ENCODE measurements at places on chromosomes 3 and 15. TPM values are rescaled to one million over a fixed set of nuclear protein-coding genes. Genes with fewer than 3 reads are reported as not detected.

Gene PCBP4
- total RNA-seq: 15.3 TPM

Gene TMED3
- total RNA-seq: 120 TPM

Gene CPB1
- total RNA-seq: not detected

Gene ATP13A5
- not detected for total RNA-seq

Gene MKRN2OS
- 2.1 TPM for total RNA-seq

Gene CD276
- 14.5 TPM for total RNA-seq

Gene TAGLN3
- total RNA-seq: 0.77 TPM

Gene STX19
- total RNA-seq: 0.53 TPM

Gene TEX9
- total RNA-seq: 2.6 TPM

Gene GCSAM
- 0.26 TPM for total RNA-seq

Gene CYP11A1
- not detected for total RNA-seq

All from bronchial epithelial cell (primary cell).